ENCODE measurements at places on chromosomes 7 and 10.

DNA sequence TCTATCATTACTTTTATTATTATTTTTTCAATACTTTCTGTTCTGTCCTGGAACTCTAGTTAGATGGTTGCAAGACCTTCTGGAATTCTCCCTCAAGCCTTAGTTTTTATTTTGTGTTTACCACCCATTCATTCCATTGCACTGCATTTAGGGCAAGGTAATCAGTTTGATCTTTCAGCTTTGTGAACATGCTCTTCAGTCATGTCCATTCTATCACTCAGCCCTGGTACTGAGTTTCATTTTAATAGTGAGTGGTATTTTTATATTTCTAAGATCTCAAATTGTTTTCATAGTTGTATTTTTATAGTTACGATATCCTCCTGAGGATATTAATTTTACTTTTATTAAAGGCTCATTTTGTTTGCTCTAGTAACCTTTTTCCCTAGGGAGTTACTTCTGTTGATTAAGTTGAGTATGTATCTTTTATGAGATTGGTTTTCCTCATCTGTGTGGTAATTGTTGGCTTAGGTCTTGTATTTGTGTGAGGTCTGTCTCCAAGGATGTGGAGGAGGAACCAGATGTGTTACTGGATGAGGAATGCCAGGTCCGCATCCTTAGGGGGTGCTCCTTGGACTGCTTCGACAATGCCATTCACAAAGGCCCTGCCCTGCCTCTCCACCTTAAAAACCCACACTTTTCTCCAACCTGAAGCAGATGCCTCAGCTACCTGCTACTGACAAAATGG lies 46.7 kb upstream of the RAB18 start:
- DNase-seq: no peak

- DNase-seq: peak; percentile 17
These were observed 3.0 kb downstream of the LAMB1 start for GRCh38 chr7:107999779-108000560.

GRCh38 chr7:131385039-131385605 lies 57.4 kb downstream of the MKLN1 start:
- DNase-seq: peak; percentile 7

GRCh38 chr7:95867309-95867708 lies 95.0 kb downstream of the DYNC1I1 start:
- no peak for DNase-seq

DNA sequence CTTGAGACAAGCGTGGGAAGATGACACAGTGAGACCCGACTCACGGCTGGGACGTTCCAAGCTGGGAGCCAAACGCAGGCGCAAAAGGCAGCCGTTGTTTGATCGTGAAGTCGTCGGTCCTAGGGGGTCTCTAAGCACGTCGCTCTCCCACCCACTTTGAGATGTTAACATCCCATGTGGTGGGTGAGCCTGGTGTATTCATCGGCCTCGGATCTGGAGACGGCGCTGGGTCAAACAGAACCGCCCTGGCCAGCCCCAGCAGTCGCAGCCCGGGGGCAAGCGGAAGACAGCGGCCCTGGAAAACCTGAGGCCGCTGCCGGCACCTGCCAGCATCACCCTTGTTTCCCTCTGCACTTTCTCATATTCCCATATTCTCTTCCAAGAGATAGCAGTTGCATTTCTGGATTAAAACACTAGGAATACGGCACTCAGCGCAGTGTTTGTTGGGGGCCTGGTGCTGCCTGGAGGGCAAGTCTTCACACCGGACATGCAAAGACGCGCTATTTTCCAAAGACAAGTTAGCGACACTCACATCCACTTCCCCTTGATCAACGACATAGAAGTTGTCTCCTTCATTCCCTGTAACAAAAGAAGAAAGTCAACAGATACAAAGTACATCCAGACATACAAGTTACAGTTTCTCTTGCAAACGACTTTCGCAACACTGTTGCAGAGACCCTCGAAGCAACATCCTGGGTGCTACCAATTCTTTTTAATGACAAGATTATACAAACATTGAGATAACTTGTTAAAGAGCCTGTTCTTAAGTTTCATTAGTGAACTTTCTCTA lies 86.2 kb upstream of the PDGFA start:
- DNase-seq: no peak

- no peak for DNase-seq
These were observed 234.3 kb downstream of the COBL start for GRCh38 chr7:51082096-51082840.

- DNase-seq: peak; percentile 36
These were observed 107.8 kb upstream of the PPP1R3A start for GRCh38 chr7:114026486-114027089.

- no peak for DNase-seq
These were observed 57.7 kb upstream of the ZNF138 start for GRCh38 chr7:64736575-64736974.

- no peak for DNase-seq
These were observed 158.6 kb upstream of the MAGI2 start for GRCh38 chr7:79612022-79612421.

DNA sequence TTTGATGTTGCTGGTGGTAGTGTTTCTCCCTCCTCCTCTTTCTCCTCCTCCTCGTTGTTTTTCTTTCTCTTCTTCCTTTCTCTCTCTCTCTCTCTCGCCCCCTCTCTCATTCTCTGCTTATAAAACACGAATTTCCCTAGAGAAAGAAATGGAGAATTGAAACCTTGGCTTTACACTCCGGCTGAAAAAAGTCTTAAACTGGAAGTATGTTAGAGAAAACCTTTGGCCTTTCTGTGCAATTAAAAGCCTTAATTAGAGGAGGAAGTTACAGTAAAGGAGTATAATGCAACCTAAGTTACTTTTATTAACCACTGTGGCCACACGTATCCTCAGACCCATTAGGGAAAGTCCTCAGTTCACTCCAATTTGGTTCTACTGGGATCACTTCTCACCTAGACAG lies 501.7 kb upstream of the SORCS1 start:
- no peak for DNase-seq

DNA sequence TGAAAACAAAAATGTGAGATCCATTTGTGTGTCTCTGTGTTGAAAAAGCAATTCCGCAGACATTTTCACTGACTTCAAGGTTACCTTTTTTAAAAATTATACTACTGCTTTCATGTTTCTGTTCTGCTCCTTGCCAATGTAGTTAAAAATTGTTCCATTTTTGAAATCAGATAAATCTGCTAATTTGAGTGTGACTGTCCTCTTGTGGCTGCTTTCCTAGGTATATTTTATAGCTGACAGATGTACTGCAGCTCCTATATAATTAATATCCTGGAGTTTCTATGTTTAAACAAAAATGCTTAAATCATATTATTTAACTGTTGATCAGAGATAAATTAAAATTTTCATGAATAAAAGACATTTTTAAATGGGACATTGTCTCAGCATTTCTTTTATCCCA lies 177.6 kb upstream of the LRRTM3 start:
- DNase-seq: no peak

Data from fibroblast of gingiva (primary cell).